ENCODE measurements at places on chromosomes 5 and 9. TPM values are rescaled to one million over a fixed set of nuclear protein-coding genes. Genes with fewer than 3 reads are reported as not detected.

DNA sequence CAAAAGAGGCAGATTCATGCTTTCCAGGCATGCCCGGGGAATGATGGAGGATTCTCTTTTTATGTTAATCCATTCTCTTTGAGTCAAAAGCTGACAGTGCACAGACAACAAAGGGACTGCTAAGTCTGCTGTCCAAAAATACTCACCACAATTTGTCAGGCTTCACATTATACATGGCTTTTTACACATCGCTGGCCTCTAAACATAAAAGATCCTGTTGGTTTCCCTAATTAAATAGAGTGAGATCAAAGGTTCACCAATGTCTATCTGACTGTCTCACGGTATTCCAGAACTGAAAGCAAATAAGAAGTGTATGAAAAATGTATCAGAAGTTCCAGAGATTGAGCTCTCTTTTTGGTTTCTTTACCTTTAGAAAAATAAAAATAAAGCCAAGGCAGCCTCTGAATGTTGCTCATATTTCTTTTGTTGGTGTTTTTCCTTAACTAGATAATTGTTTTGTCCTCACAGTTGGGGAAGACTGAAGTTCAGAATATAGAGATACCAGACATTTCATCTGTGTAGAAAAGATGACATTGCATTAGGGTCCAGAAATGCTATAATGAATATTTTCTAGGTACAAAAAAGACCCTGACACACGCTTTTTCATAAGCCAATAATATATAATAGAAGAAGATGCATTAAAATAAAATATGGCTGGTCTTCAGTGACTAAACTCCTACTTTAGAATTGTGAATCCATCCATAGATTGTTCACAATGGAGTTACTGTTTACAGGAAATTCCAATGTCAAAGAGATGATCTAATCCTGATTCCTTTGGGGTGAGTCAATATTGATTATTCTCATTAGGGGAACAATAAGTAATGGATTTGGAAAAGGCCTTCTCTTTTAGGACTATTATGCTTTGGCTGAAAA, 688.2 kb upstream of the CDH6 start:
- no peak for DNase-seq

Gene GPR107
- polyA plus RNA-seq = 7.0 TPM

GRCh38 chr5:37495210-37495609, 116.1 kb downstream of the WDR70 start:
- DNase-seq = no peak

GRCh38 chr5:160699301-160699700, 152.7 kb downstream of the ATP10B start:
- no peak for DNase-seq

Gene FCN2
- polyA plus RNA-seq = 0.22 TPM

All from heart left ventricle (tissue), 16 donors.